ENCODE measurements at places on chromosomes 7 and 10.

DNA sequence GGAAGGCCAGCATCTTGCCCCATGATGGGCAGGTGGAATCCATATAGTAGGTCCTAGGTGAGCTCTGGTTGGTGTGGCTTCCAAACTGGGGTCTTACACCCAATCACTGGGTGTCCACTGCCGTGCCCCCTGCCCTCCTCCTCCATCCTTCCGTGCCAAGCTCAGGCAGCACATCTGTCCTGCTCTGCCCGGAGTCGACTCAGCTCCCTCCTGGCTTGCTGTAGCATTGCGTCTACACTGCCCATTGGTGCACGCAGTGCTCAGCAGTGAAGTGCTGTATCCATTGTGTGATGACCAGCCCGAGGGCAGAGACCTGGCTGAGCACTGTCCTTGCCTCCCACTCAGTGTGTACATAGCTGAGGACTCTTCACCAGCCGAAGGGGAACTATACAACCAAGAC lies 148.4 kb downstream of the ADAM12 start:
- DNase-seq = no peak

- no peak for DNase-seq
Measured at GRCh38 chr7:1911571-1911970, 241.5 kb downstream of the ELFN1 start.

- no peak for DNase-seq
Measured at GRCh38 chr10:30803892-30804322, 174.4 kb upstream of the LYZL2 start.

DNA sequence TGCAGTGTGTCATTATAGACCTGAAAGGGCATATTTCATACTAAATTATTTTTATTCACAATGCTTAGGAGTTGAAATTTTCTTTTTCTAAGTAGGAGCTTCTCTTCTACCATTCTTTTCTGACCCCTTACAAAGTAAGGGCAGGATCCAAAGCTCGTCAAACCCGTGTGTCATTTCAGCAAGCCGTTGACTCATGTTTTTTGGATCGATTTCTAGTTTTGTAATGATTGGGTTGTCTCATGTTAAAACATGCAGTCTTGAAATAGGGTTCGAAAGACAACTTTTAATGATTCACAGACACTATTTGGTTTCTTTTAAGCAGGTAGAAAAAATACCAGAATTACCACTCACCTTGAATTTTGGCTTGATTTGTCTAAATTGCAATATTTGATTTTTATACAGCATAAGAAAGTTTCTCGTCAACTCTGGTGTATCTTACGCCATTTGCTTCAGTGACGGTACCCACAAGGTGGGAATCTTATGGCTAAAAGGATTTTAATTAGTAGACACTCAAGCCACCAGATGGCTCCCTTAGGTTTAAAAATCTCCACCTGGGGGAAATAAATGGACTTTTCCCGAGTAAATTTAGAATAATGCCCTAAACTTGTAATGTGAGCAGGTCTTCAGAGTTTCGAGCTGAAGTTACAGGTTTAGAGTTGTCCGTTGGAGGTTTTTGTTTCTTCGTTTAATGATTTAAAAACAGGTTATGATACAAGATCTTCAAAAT lies 283.4 kb downstream of the CCDC3 start:
- no peak for DNase-seq

- no peak for DNase-seq
Measured at GRCh38 chr7:84510505-84510904, 315.9 kb upstream of the SEMA3A start.

All from NCI-H1092 (cell line).